ENCODE measurements at places on chromosomes 2 and 18. TPM values are rescaled to one million over a fixed set of nuclear protein-coding genes. Genes with fewer than 3 reads are reported as not detected.

Gene SLC14A1
- 0.56 TPM for polyA plus RNA-seq

Gene GALNT13
- 0.21 TPM for polyA plus RNA-seq

Gene NEB
- 1.1 TPM for polyA plus RNA-seq

Gene EFEMP1
- polyA plus RNA-seq = 50.1 TPM

Gene FBXO15
- not detected for polyA plus RNA-seq

Gene ST6GAL2
- 0.03 TPM for polyA plus RNA-seq

Gene GPR39
- polyA plus RNA-seq = 3.8 TPM

Gene SLC4A5
- polyA plus RNA-seq = 2.0 TPM

Gene SLC40A1
- 97.3 TPM for polyA plus RNA-seq

Gene CD28
- polyA plus RNA-seq = under 0.01 TPM

Gene VWA3B
- 0.16 TPM for polyA plus RNA-seq

Gene LDLRAD4
- 6.6 TPM for polyA plus RNA-seq

Gene NDC80
- polyA plus RNA-seq = 16.0 TPM

Gene CNGA3
- polyA plus RNA-seq = not detected

Gene ACVR1C
- polyA plus RNA-seq = 20.6 TPM

Gene CCDC178
- not detected for polyA plus RNA-seq

Gene GPR155
- 1.9 TPM for polyA plus RNA-seq

Gene MC2R
- not detected for polyA plus RNA-seq

Gene OTOS
- not detected for polyA plus RNA-seq

Gene TPRKB
- polyA plus RNA-seq = 59.0 TPM

Gene KLHL41
- 2.7 TPM for polyA plus RNA-seq

Gene CCDC142
- 6.7 TPM for polyA plus RNA-seq

Gene UCN
- polyA plus RNA-seq = 1.8 TPM

Gene VIT
- polyA plus RNA-seq = not detected

Gene SERPINB11
- polyA plus RNA-seq = not detected

Gene UGT1A8
- polyA plus RNA-seq = 13.6 TPM

Gene NR4A2
- polyA plus RNA-seq = 1.6 TPM

Gene FAM124B
- polyA plus RNA-seq = 1.1 TPM

Gene RBM44
- 0.30 TPM for polyA plus RNA-seq

Gene PDE1A
- polyA plus RNA-seq = 3.6 TPM

Gene SPRED2
- 14.8 TPM for polyA plus RNA-seq

Gene ADD2
- polyA plus RNA-seq = 0.25 TPM

Gene SERPINB4
- polyA plus RNA-seq = not detected

Gene MEIS1
- 7.9 TPM for polyA plus RNA-seq

Gene RIT2
- polyA plus RNA-seq = not detected

Gene HOXD3
- polyA plus RNA-seq = not detected

Gene SH3RF3
- polyA plus RNA-seq = 0.81 TPM

Gene G6PC2
- not detected for polyA plus RNA-seq

Gene SLC38A11
- polyA plus RNA-seq = 0.27 TPM

Gene IL1R2
- 5.2 TPM for polyA plus RNA-seq

Gene NTSR2
- not detected for polyA plus RNA-seq

Gene EFHD1
- polyA plus RNA-seq = 1.8 TPM

Gene ELOA2
- not detected for polyA plus RNA-seq

Gene TOGARAM2
- 0.66 TPM for polyA plus RNA-seq

Gene FBLN7
- 0.75 TPM for polyA plus RNA-seq

Gene CDK15
- polyA plus RNA-seq = 0.54 TPM

Gene GNAL
- polyA plus RNA-seq = 0.81 TPM

Gene MRPL44
- polyA plus RNA-seq = 31.8 TPM

Gene MAB21L4
- polyA plus RNA-seq = 29.3 TPM

Gene SMYD5
- 26.2 TPM for polyA plus RNA-seq

Gene IL36RN
- not detected for polyA plus RNA-seq

Gene TNS1
- polyA plus RNA-seq = 1.3 TPM

Gene STPG4
- polyA plus RNA-seq = not detected

Gene OTOF
- 0.22 TPM for polyA plus RNA-seq

Data from small intestine (tissue), 16 donors.